GM13977 (cell line): ENCODE measurements at places on chromosomes 2 and 18.

DNA sequence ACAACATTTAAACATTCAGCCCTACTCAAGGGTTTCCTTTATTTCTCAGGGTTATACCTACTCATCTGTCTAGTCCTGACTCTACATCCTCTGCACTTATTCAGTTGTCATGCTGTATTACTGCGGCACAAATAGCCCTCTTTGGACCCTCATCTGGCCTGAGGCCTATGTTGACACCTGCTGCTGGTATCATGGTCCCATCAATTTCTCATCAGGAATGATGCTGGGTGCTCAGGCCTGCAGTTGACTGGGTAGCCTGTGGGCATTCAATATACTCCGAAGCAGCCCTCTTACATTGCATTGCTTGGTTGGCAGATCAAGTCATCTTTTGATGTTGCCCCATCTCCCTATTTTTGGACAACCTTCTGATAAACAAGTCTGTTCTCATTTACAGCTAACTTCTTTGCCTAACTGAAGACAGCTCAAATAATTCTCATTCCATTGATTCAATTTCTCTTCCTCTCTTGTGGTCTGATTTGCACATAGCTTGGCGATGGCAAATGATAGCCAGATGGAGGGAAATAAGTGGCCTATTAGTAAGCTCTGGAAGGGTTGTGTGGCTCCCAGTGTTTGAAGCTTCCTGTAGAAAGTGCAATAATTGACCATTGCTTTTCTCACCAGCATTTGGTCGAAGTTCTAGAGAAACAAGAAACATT, 19.1 kb upstream of the MC4R start:
- DNase-seq: no peak

DNA sequence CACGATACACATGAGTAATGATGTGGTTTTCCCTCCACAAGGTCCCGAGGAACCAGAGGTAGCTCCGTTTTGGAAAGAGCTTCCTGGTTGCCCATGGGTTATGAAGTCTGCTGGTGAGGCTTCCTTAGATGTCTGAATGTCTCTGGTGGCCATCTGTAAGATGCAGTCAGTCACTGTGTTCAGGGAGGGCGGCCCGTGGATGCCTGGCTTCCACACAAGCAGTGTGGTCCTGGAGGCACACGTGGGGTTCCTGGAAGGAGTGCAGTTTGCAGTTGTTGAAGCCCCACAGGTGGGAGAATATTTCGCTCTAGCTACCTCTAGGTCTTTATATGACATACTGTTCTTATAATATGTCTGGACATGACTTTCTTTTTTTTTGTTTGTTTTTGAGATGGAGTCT, 209.0 kb downstream of the FAM210A start:
- DNase-seq: no peak

GRCh38 chr18:8779251-8779650, 73.9 kb downstream of the MTCL1 start:
- DNase-seq: no peak

DNA sequence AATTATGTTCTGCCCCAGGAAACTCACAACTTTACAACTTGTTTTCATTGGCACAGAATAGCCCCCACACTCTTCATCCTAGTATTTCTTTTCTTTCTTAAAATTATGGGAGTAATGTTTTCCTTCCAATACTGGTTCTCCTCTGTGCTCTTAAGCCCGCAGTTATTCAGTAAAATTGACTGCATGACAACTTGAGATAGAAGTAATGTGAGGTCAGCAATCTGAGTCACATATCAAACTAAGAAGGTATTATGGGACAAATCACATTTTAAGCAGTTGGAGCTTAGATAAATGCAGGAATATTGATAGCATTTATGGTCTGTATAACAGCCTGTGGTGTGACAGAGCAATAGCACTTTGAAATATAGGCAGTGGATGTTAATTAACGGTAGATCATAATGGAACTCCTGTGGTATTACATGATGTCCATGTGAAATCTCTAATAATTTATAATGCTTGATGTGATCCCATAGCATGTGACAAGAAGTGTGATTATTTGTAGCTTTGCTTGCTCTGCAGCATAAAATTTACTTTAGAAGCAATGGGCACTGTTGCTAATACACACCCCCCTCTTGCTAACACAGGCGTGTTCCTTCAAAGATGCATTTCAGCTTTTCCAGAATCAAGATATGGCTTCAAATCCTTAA, 351.4 kb upstream of the CDH20 start:
- DNase-seq: no peak

GRCh38 chr18:23868136-23868785, 146.3 kb upstream of the TTC39C start:
- no peak for DNase-seq

DNA sequence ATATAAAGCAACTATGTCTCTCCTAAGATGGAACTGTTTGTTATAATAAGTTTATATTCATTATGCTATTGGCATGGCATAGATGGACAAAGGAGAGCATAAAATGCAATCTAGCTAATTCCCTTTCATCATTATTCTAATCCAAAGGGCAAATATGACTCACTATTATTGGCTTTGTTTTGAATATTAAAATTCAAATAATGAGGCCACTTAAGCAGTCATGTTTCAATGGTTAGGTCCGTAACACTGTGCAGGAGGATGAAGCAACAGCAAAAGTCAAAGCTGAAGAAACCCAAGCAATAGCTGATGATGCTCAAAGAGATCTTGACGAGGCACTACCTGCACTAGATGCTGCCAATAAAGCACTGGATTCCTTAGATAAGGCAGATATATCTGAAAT, 177.1 kb downstream of the TRABD2A start:
- DNase-seq: no peak

DNA sequence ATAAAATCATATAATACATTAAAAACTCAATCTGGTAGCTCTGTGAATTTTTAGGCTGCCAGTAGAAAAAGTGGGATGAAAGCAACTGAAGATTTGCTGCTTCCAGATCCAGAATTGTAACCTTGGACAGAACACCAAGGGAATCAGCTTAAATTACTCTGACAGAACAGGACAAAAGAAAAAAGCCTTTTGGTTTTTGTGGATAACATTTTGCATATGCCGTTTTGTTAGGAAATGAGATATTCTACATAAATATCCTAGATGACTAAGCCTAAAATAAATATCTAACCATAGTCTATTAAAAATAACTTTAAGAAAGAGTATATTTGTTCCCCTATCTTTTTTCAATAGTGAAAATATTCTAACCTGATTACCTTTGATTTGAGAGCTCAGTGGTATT, 148.7 kb upstream of the DOCK10 start:
- no peak for DNase-seq

DNA sequence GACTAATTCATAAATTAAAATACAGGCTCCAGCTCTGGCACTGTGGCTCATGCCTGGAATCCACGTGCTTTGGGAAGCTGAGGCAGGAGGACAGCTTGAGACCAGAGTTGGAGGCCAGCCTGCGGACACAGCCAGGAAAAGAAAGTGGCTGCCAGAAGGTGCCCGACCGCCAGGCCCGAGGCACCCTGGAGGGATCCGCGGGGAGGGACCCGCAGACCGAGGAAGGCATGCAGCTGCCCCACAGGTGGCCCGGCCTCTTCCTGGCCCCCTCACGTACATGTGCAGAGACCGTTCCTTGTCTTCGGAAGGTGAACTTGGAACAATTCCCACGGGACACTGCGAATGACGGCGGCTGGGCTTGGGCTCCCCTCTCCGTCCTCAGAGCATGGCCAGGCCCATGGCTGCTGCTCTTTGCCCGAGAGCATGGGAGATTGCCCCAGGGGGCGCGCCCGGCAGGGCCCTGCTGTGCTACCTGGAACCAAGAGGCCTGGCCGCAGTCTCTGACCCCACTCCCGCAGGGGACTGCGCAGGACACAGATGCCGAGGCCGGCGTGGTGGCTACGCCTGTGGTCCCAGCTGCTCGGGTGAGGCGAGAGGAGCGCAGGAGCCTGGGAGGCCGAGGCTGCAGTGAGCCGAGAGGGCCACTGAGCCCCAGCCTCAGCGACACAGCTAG, 55.6 kb upstream of the IMP4 start:
- DNase-seq: no peak
